Ovary (tissue), 10 donors: ENCODE measurements at places on chromosomes 11 and 22. TPM values are rescaled to one million over a fixed set of nuclear protein-coding genes. Genes with fewer than 3 reads are reported as not detected.
A peak's percentile ranks its signal among the peaks of the same experiment; 100 is the strongest.

- no peak overlapping the region for H3K27ac ChIP-seq
- H3K4me3 ChIP-seq = no peak overlapping the region
- DNase-seq = no peak
- H3K27me3 ChIP-seq = no peaks in the 10 kb centered on the region
- peaks cover 5% of the 10 kb centered on the region for H3K4me1 ChIP-seq
Observed at GRCh38 chr11:12534549-12534948, 139.7 kb upstream of the TEAD1 start.

DNA sequence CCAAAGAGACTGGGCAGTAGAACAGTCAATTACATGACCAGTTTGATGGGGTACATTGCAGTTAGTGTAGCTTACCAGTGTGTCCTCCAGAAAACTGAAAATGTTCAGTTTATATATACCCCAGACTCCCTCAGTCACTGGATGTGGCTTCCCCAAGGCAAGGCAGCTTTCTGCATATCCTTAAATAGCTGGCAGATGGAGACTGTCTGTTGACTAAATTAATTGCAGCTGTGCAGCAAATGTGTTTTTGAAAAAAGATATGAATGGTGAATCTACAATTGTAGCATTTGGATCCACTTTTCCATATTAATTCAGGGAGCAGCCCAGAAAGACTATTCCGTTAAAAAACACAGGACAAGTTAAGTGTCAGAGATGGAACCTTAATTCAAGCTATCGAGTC, 565.1 kb upstream of the CCDC179 start:
- H3K27ac ChIP-seq = no peak overlapping the region
- H3K4me3 ChIP-seq = no peak overlapping the region
- H3K4me1 ChIP-seq = no peaks in the 10 kb centered on the region
- no peak for DNase-seq
- H3K36me3 ChIP-seq = no peaks in the 10 kb centered on the region

- DNase-seq = no peak
- H3K4me1 ChIP-seq = no peaks in the 10 kb centered on the region
Observed at GRCh38 chr11:122861631-122862030, 20.9 kb upstream of the JHY start.

- no peaks in the 10 kb centered on the region for H3K27me3 ChIP-seq
- no peaks in the 10 kb centered on the region for H3K4me1 ChIP-seq
- no peaks in the 10 kb centered on the region for H3K36me3 ChIP-seq
Observed at GRCh38 chr11:36306888-36307287, 10.8 kb downstream of the PRR5L start.

GRCh38 chr11:2777386-2777785, 77.6 kb upstream of the KCNQ1OT1 start:
- peak; percentile 11 for DNase-seq
- H3K27me3 ChIP-seq = no peaks in the 10 kb centered on the region
- H3K27ac ChIP-seq = no peak overlapping the region
- no peak overlapping the region for H3K4me3 ChIP-seq
- H3K36me3 ChIP-seq = no peaks in the 10 kb centered on the region

- no peaks in the 10 kb centered on the region for H3K36me3 ChIP-seq
- H3K27me3 ChIP-seq = no peaks in the 10 kb centered on the region
- DNase-seq = peak; percentile 45
- no peak overlapping the region for H3K27ac ChIP-seq
- no peaks in the 10 kb centered on the region for H3K4me1 ChIP-seq
Observed at GRCh38 chr11:45872651-45873356, 12.6 kb upstream of the MAPK8IP1 start.

DNA sequence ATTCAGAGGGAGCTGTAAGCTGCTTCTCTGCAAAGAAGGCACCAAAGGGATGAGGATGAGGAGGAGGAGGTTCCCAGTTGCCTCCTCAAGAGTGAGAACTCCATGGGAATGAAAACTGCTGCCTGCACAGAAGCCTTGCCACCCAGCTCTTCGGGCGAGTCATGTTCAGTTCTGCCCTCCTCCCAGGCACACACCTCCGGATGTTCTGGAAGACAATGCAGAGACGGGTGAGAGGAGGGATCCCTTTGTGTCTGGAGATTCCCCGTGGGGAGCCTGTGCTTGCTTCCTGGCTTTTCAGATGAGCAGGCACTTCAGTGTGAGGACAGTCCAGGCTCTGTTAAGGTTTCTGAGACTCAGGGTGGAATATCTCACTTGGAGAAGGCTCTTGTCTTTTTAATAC, 295.6 kb downstream of the DDX10 start:
- no peaks in the 10 kb centered on the region for H3K36me3 ChIP-seq
- H3K27me3 ChIP-seq = no peaks in the 10 kb centered on the region

DNA sequence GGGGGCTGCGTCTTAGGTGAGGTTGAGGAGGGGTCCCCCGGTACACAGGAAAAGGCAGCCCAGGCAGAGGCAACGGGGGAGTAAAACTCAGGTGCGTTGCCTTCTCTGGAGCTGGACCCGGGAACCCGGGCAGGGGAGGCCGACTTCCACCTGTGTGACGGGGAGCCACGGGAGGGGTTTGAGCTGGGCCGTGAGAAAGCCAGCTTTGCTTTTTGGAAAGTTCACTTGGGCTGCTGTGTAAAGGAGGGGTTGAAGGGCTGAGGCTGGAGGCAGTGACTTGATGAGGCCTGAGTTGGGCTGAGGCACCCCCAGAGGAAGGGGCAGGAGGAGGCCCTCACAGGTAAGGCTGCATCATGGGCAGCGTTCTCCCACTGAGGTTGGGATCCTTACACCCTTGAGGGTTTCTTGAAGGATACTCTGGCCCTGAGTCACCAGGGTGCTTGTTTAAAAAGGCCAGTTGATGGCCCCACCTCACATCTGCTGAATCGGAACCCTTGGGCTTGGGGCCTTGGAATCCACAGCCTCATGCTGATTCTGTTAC, 47.2 kb downstream of the CHRDL2 start:
- no peaks in the 10 kb centered on the region for H3K36me3 ChIP-seq
- H3K27me3 ChIP-seq = no peaks in the 10 kb centered on the region
- H3K4me1 ChIP-seq = peaks cover 2% of the 10 kb centered on the region

- no peak overlapping the region for H3K4me3 ChIP-seq
- H3K4me1 ChIP-seq = peaks cover 5% of the 10 kb centered on the region
- no peak overlapping the region for H3K27ac ChIP-seq
- no peak for DNase-seq
- H3K27me3 ChIP-seq = no peaks in the 10 kb centered on the region
Observed at GRCh38 chr22:20952544-20953341, 14.3 kb upstream of the AIFM3 start.

DNA sequence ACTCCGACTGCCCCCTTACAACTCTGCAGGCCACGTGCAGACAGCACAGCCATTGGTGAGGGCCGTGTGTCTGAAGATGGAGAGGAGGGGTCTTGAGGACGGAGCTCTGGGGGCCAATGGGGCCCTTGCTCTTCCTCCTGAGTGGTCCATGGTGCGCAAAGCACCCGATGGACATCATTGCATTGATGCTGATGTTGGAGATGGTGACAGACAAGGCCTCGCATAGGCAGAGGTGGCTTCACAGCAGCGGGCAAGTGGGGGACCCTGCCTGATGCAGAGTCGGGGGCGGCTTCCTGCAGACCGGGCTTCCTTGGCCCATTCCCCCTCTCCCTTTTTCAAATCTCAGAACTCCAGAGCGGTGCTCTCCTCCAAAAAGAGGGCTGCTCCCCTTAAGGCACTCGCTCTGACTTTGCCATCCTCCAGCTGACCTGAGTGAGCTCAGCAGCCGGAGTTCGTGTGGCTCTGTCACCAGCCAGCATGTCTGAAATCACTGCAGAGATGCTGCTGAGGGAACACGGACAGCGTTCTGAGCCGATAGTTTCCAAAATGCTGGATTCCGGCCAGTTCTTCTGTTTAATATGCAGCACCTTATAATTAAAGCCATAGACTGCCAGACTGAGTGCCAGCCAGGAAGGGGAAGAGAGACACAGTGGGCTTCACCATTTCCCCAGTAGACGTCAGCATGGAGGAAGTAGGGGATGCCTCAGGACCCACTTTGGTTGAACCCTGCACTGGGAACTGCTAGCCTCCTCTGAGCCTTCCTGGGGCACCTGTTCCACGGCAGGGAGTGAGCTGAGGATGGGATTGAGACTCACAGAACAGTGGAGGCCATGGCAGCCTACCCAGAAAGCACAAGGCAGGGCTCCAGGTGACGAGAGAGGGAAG, 278.2 kb downstream of the BRD1 start:
- no peaks in the 10 kb centered on the region for H3K27me3 ChIP-seq
- no peak overlapping the region for H3K27ac ChIP-seq
- DNase-seq = no peak
- H3K4me1 ChIP-seq = no peaks in the 10 kb centered on the region
- no peaks in the 10 kb centered on the region for H3K36me3 ChIP-seq

DNA sequence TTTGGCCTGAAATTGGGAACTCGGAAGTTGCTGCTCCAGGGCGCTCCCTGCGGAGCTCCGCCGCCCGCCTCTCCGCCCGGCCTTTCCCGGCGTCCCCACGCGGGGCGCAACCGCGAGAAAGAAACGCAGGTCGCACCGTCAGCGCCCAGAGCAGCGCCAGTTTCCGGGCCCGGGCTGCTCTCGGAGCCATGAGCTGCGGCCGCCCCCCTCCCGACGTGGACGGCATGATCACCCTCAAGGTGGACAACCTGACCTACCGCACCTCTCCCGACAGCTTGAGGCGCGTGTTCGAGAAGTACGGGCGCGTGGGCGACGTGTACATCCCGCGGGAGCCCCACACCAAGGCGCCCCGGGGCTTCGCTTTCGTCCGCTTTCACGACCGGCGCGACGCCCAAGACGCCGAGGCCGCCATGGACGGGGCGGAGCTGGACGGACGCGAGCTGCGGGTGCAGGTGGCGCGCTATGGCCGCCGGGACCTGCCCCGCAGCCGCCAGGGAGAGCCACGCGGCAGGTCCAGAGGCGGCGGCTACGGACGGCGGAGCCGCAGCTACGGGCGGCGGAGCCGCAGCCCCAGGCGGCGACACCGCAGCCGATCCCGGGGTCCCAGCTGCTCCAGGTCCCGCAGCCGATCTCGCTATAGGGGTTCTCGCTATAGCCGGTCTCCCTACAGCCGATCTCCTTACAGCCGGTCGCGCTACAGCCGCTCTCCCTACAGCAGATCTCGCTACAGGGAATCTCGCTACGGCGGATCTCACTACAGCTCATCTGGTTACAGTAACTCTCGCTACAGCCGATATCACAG, 521 bp downstream of the SRSF8 start:
- peak overlapping the region; percentile 99 for H3K27ac ChIP-seq
- H3K27me3 ChIP-seq = no peaks in the 10 kb centered on the region
- peaks cover 1% of the 10 kb centered on the region for H3K4me1 ChIP-seq

DNA sequence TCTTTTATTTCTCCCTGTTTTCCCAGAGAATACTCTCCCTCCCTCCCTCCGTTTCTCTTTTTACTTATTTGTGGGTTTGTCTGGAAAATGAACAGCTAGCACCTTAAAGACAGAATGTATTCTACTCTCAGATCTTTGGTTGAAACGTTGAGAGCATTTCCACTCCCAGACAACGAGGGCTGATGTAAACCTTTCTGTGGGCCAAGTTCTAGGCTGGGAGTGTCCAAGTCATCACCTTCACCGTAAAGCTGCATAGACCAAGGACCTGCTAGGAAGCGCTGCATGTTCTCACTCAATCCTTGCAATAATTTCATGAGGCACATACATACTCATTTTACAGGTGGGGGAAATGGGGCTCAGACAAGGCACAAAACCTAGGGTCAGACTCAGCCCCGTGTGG, 32.4 kb downstream of the MYH9 start:
- DNase-seq = no peak
- peaks cover 47% of the 10 kb centered on the region for H3K4me1 ChIP-seq
- peak overlapping the region; percentile 27 for H3K4me3 ChIP-seq
- H3K27me3 ChIP-seq = no peaks in the 10 kb centered on the region
- no peaks in the 10 kb centered on the region for H3K36me3 ChIP-seq
- H3K27ac ChIP-seq = peak overlapping the region; percentile 76

GRCh38 chr11:70737816-70738630, 339.7 kb downstream of the CTTN start:
- H3K36me3 ChIP-seq = no peaks in the 10 kb centered on the region
- H3K4me1 ChIP-seq = no peaks in the 10 kb centered on the region
- no peak for DNase-seq
- no peak overlapping the region for H3K4me3 ChIP-seq
- H3K27me3 ChIP-seq = no peaks in the 10 kb centered on the region
- no peak overlapping the region for H3K27ac ChIP-seq

GRCh38 chr11:8357505-8357888, 93.8 kb upstream of the LMO1 start:
- no peak for DNase-seq
- no peaks in the 10 kb centered on the region for H3K27me3 ChIP-seq
- peaks cover 11% of the 10 kb centered on the region for H3K4me1 ChIP-seq
- no peaks in the 10 kb centered on the region for H3K36me3 ChIP-seq
- H3K27ac ChIP-seq = no peak overlapping the region

DNA sequence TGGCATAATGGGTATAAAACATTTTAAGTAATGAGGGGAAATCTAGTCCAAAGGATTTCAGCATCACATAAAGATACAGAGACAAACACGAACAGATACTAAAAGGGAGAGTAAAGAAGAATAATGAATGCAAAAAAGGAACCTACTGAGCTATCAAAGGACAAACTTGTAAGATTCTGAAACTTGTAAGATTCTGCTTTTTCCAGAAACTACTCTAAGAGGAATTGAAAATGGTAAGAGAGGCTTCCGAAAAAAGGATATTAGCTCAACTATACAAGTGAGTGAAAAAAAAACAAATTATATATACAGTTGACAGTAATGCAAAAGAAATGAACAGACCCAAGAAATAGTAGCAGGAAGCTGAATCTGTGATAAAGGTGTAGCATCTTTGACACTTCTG, 37.7 kb downstream of the POLD3 start:
- no peak for DNase-seq
- H3K36me3 ChIP-seq = no peaks in the 10 kb centered on the region
- H3K4me1 ChIP-seq = no peaks in the 10 kb centered on the region
- no peak overlapping the region for H3K4me3 ChIP-seq

DNA sequence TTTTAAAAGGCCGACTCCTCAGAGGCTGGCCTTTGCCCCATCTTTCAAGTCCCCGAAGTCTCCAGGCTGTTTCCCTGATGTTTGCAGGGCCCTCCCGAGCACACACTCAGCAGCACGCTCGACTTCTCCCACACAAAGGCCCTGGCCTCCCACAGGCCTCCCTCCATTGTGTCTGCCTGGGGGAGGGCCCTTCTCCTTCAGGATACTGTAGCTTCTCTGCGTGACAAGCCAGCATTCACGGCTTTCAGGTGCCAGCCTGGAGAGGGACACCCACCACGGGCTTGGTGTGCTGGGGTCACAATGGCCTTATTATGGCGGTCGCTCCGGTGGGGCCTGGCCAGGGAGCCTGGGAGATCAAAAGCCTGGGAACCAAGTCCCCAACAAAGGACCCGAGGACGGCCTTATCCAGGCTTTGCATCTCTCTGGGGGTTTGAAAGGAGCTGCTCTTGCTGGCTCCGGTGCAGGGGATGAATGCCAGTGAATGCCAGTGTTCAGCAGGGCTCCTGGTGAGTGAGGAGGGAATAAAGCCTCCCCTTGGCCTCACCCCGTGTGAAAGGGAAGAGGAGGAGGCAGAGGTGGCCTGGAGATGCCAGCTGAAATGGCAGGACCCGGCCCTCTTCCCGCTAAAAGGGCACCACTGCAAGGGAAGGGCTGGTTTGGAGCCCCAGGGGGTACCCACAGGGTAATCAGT, 55.0 kb downstream of the TRAF6 start:
- no peaks in the 10 kb centered on the region for H3K36me3 ChIP-seq
- H3K27ac ChIP-seq = peak overlapping the region; percentile 63
- H3K27me3 ChIP-seq = no peaks in the 10 kb centered on the region
- DNase-seq = peak; percentile 46
- H3K4me1 ChIP-seq = peaks cover 22% of the 10 kb centered on the region

- H3K4me1 ChIP-seq = no peaks in the 10 kb centered on the region
- no peak overlapping the region for H3K4me3 ChIP-seq
- H3K36me3 ChIP-seq = no peaks in the 10 kb centered on the region
- H3K27ac ChIP-seq = no peak overlapping the region
- DNase-seq = no peak
Observed at GRCh38 chr11:126512741-126513715, 157.5 kb downstream of the ST3GAL4 start.

Gene GRAMD1B
- polyA plus RNA-seq = 10.8 TPM

Gene TPBGL
- polyA plus RNA-seq = 0.19 TPM

Gene IL17REL
- polyA plus RNA-seq = 0.05 TPM

Gene SLC37A2
- 0.93 TPM for polyA plus RNA-seq

Gene KRTAP5-7
- polyA plus RNA-seq = not detected

Gene APOL1
- polyA plus RNA-seq = 26.5 TPM

Gene FDXACB1
- 1.4 TPM for polyA plus RNA-seq
